ENCODE measurements at places on chromosomes 5 and 9. TPM values are rescaled to one million over a fixed set of nuclear protein-coding genes. Genes with fewer than 3 reads are reported as not detected.

PCDHGA3 gene
- 1.9 TPM for total RNA-seq

S1PR3 gene
- 5.1 TPM for total RNA-seq

BARHL1 gene
- not detected for total RNA-seq

- no peak for DNase-seq
- H3K27me3 ChIP-seq = no peaks in the 10 kb centered on the region
- H3K4me3 ChIP-seq = no peak overlapping the region
Measured at GRCh38 chr5:150352244-150353031, 5.1 kb upstream of the TCOF1 start.

DNA sequence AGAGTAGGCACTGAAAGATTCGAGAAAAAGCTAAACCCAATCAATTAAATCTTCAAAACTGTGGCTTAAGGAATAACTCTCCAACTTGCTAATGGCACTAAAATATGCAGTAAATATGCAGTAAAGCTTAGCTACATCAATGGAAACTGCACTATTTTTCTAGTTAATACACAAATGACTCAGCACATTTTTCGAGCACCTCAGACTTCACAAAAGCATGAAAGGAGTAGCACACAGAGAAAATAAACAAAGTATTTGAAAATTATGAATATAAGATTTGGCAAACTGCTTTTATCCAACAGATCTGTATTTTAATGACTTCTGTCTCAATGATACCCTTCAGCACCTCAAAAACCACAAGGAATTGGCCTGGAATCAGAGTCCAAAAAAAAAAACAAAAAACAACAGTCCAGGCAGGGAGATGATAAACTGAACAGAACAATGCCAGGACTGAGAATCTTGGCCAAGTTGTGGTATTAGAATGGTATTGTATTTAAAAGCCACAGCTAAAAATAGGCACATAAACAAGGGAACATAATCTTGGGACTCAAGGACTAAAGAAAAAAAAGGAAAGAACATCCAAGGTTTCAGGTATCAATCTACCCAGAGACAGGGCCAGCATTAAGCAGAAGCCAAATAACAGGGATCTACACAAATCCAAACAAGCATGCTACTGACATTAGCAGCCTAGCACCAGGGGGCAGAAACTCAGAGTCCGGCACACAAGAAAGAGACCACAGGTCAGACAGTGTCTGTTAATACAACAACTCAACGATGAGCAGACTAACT lies 21.4 kb downstream of the TMEM245 start:
- H3K27me3 ChIP-seq = no peaks in the 10 kb centered on the region
- peak overlapping the region; percentile 21 for H3K4me3 ChIP-seq
- DNase-seq = no peak
- H3K36me3 ChIP-seq = no peaks in the 10 kb centered on the region
- peak overlapping the region; percentile 76 for H3K27ac ChIP-seq

- no peaks in the 10 kb centered on the region for H3K4me1 ChIP-seq
- no peak for DNase-seq
- no peaks in the 10 kb centered on the region for H3K36me3 ChIP-seq
- no peak overlapping the region for H3K27ac ChIP-seq
- no peak overlapping the region for H3K4me3 ChIP-seq
Measured at GRCh38 chr9:118446943-118447639, 742.9 kb downstream of the TLR4 start.

GRCh38 chr5:108672639-108673038 lies 75.1 kb upstream of the FER start:
- H3K27ac ChIP-seq = no peak overlapping the region
- H3K27me3 ChIP-seq = no peaks in the 10 kb centered on the region
- no peaks in the 10 kb centered on the region for H3K36me3 ChIP-seq

- H3K4me3 ChIP-seq = no peak overlapping the region
- H3K27ac ChIP-seq = no peak overlapping the region
- H3K36me3 ChIP-seq = no peaks in the 10 kb centered on the region
- no peaks in the 10 kb centered on the region for H3K4me1 ChIP-seq
- no peak for DNase-seq
Measured at GRCh38 chr9:113720495-113720894, 155.6 kb upstream of the ZNF618 start.

DNA sequence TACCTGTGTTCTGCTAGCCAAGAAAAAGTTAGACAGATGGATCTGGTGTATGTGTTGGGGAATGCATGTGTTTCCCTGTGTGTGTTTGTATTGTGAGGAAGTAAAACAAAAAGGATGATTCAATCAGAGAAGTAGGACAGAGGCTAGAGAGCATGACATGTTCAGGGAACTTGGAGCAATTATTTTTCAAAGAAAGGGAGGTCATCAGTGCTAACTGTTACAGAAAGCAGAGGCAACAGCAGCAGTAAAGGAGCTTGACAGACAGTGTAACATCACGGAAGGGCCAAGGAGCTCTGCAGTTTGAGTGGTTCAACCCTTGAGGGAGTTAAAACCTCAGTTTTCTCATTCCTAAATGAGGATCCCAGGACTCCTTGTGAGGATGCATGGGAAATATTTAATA lies 13.2 kb downstream of the SPINK1 start:
- H3K4me3 ChIP-seq = no peak overlapping the region
- H3K27me3 ChIP-seq = no peaks in the 10 kb centered on the region
